ENCODE measurements at places on chromosomes 11 and 22. TPM values are rescaled to one million over a fixed set of nuclear protein-coding genes. Genes with fewer than 3 reads are reported as not detected.

DNA sequence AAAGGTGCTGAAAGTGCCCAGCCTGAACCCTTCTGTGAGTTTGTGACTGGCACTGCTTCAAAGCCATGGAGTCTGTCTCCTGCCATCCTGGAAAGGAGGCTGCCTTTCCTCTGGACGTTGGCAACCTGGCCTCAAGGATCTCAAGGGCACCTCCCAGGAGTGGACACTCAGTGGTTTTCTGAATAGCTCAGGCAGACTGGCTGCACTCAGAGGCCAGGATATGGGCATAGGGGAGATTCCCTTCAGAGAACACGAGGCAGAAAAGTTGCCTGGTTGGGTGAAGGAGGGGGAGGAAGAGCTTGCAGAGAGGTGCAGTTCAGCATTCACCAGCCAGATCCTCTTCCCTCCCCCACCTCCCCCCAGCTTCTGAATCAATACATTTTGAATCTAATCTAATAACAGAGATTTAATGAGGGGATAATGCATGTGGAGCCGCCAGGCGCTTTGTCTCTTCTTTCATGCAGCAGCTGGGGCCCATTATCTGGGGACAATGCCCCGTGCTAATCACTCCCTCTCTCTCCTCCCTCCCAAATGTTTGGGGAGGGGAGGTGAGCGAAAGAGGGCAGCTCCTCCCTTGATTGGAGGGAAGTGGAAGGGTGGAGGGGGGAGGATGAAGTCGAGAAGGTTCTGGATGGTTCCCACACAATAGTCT is 17.7 kb downstream of the HTR3A start:
- H3K27me3 ChIP-seq: peaks cover 4% of the 10 kb centered on the region
- DNase-seq: no peak
- H3K4me3 ChIP-seq: no peak overlapping the region
- no peak overlapping the region for H3K27ac ChIP-seq
- H3K36me3 ChIP-seq: no peaks in the 10 kb centered on the region
- H3K4me1 ChIP-seq: no peaks in the 10 kb centered on the region

GRCh38 chr11:110089617-110090282 is 3.4 kb upstream of the ZC3H12C start:
- no peak overlapping the region for H3K4me3 ChIP-seq
- no peak overlapping the region for H3K27ac ChIP-seq
- no peak for DNase-seq
- no peaks in the 10 kb centered on the region for H3K4me1 ChIP-seq
- no peaks in the 10 kb centered on the region for H3K27me3 ChIP-seq

DNA sequence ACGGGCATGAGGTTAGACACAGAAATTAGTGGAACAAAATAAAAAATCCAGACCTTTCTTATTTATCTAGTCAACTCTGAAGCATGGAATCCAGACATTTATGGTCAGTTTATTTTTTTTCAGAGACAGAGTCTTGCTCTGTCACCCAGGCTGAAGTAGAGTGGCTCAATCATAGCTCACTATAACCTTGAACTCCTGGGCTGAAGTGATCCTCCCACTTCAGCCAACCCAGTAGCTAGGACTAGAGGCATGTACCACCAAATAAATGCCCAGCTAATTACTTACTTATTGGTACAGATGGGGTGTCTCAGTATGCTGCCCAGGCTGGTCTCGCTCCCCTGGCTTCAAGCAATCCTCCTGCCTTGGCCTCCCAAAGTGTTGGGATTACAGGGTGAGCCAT is 8.7 kb downstream of the NPAT start:
- peaks cover 16% of the 10 kb centered on the region for H3K36me3 ChIP-seq
- H3K27ac ChIP-seq: no peak overlapping the region
- H3K27me3 ChIP-seq: no peaks in the 10 kb centered on the region

DNA sequence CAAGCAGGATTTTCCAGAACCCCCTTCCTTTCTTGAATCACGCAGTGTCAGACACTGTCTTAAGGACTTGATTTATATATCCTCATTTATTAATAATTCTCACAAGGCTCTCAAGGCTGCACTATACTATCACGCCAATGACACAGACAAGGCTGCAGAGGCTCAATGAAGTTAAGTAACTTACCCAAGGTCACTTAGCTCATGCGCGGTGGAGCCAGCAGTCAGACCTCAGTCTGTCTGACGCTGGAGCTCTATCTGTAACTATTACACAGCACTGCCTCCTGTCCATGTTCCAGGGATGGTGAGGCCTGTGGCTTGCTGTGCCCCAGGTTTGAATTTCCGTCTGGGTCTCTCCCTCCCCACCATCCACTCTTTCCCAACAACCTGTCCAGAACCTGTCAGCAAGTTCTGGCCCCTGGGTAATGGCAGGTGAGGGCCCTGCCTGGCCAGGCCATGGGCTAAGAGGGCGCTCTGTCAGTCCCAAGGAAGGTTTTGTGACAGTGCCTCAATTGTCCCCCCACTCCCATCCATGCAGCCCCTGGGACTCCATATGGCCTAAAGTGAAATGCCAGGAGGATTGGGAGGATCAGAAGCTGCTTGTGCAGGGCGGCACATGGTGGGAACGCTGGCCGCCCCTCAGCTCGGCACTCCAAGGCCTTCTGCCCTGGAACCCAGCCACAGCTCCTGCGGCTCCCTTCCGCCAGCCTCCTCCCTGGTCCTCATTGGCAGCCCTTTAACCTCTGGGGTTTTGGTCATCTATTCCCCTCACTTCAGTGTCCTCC is 8.6 kb downstream of the KCNC1 start:
- no peak for DNase-seq
- H3K4me3 ChIP-seq: no peak overlapping the region
- no peaks in the 10 kb centered on the region for H3K36me3 ChIP-seq
- H3K4me1 ChIP-seq: no peaks in the 10 kb centered on the region

Gene KIRREL3
- 0.15 TPM for total RNA-seq

Gene GGT1
- 31.8 TPM for total RNA-seq

Gene DNAJB7
- total RNA-seq: not detected

Gene FERMT3
- 102 TPM for total RNA-seq
